CD4-positive, alpha-beta memory T cell (primary cell): ENCODE measurements at places on chromosomes 11 and 22.

DNA sequence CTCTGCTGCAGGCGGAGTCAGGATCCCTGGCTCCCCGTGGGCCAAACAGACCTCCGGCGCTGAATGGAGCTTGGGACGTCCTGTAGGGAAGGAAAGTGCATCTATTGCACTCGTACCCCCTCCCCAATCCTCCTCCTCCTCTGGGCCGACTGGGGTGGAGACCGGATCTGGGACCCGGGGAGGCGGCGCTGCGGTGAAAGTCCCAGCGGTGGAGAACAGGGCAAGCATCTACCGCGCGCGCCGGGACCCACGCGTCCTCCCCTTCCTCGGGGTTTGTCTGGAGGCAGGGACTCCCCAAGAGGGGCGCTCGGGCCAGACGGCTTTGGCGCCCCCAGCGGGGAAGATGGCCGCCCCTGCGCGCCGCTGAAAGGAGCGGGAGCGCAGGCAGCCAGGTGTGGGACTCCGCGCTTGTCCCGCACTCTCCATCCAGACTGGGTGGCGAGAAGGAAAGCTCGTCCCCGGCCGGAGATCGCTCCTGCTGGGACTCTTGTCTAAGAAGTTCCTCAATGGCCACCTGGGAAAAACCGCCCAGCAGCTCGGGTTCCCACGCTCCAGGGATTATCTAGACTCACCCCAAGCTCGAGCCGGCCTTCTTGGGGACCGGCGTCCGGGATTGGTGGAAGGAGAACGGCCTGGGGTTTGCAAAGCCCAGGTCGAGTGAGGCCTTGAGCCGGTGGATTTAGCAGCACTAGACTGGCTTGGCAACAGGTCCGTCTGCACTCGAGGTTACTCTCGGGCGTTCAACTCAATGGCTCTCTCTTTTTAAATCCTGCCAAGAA lies 718 bp downstream of the FADS2 start:
- DNase-seq: peak; percentile 31

- no peak for DNase-seq
Observed at GRCh38 chr11:134483857-134484256, 71.8 kb upstream of the B3GAT1 start.

DNA sequence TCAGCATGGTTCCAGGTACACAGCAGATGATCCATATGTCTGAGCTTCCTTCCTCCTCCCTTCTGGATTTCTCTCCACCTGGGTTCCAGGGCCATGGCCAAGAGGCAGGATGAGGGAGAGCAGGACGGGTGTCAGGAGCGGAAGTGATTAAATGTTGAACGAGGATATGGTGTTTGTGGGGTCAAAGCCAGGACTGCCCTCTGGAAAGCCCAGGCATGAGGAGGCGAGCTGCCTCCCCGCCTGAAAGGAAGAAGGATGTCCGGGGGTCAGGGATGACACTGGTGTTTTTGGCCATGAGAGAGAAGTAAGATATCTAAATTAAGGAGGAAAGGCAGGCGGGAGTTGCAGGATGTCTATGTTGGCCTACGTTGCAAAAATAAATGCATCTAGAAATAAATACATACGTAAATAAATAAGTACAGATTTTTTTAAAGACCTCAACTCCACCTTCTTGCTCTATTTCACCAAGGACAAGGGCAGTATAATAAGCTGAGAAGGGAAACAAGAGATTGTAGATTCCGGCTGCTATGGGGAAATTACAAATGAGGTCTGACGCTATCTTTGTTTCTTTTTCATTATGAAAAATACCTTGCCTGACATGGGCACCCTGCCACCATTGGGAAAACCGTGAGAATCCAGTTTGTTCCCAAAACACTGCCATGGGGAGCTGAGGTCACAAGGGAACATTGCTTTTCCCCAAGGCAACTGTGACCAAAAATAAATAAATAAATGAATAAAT lies 27.6 kb upstream of the LIPT2 start:
- no peak for DNase-seq

DNA sequence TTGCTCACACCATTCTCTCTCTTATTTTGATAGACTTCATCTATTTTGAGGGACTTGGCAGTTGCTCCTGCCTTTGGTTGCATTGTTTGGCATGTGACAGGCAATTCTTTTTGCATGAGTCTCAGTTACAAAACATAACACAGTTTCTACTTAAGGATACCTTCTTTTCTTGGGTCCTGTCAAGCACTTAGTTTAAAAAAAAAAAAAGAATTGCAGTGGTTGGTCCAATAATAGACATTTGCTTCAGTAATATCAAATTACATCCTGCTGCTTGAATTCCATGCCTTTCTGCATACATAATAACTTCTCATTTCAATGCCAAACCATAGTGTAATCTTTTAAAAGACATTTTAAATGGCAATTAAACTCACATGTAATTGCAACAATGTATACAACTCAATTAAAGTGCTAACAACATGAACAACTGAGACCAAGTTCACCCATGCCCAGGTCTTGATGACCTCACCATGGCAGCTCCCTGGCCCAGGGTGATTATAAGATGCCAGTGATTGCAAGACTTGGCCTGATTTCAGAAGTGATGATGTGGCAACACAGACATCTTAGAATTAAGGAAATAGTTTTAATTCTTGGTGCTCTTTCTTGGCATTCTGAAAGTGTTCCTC lies 32.2 kb upstream of the PLET1 start:
- no peak for DNase-seq

DNA sequence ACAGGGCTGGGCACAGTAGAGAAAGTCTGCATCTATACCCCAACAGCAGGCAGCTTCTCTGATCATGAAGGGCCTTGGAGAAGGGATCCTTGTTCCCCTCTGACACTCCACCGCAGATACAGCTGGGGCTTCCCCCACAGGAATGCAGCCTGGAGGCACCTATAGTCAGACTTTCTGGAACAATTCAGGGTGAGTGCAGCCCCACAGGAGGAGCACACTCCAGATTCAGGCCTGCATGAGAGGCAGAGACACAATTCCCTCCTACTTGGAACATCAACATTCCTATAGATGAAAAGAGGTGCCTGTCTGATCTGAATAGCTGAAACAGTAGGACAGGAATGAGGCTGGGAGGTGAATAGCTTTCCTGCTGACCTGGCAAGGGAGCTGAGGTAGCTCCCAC lies 1298.0 kb upstream of the CNTN5 start:
- peak; percentile 10 for DNase-seq

DNA sequence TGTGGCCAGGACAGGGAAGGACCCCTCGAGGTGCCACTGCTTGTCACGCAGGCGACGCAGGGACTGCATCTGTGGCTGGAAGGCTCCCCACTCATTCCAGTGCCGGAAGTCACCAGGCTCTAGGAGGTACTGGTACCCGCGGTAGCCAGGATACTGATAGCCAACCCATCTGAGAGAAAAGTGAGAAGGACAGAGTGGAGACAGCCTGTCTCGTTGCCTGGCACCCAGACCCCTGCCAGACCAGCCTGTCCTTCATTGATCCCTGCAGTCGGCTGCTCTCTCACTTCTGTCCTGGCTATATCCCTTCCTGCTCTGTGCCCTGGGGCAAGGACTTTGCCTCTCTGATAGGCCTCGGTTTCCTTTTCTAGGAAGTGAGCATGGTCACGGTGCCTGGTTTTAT lies 9.6 kb upstream of the TPST2 start:
- DNase-seq: no peak

GRCh38 chr11:93518081-93518480 lies 25.1 kb downstream of the SMCO4 start:
- DNase-seq: no peak
